ENCODE measurements at places on chromosomes 11 and 22.

DNA sequence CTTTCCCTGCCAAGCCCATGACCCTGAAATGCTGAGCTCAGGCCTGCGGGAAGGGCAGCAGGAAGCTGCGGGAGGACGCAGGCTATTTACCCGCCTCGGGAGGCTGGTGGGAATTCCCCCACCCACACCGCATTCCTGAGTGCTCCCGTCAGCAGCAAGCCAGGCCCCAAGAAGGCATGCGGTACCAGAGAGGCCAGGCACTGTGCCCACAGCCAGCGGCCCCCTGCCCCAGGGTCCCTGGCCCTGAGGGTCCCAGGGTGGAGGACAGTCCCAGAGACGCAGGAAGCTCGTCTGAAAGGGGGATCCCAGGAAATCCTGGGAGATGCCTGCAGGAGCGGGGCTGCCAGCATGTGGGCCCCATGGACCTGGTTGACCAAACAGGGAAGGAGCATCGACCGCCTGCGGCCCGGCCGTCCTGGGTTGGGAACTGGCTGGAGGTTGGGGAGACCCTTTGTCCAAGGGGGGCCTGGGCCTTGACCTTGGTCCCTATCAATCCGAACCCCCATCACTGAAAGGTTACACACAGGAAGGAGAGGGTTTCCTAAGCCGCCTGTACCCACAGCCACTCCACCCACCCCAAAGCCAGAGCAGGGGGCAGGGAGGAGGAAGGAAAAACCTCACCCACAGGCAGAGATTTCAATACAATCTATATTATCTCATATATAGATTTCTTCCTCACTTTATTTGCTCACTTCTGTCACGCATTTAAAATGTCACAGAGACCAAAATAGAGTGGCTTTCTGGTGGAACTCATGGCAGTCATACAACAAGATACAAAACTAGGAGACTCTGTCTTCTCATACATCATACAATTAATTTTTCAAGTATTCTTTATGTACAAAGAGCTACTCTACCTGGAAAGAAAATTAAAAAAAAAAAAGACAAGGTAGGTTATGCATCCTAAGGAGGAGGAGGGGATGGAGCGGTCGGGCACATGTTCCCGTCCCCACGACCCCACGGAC, 17.1 kb downstream of the MAFF start:
- no peak for DNase-seq

- no peak for DNase-seq
These were observed 1338.8 kb downstream of the BRD1 start for GRCh38 chr22:48488611-48489511.

DNA sequence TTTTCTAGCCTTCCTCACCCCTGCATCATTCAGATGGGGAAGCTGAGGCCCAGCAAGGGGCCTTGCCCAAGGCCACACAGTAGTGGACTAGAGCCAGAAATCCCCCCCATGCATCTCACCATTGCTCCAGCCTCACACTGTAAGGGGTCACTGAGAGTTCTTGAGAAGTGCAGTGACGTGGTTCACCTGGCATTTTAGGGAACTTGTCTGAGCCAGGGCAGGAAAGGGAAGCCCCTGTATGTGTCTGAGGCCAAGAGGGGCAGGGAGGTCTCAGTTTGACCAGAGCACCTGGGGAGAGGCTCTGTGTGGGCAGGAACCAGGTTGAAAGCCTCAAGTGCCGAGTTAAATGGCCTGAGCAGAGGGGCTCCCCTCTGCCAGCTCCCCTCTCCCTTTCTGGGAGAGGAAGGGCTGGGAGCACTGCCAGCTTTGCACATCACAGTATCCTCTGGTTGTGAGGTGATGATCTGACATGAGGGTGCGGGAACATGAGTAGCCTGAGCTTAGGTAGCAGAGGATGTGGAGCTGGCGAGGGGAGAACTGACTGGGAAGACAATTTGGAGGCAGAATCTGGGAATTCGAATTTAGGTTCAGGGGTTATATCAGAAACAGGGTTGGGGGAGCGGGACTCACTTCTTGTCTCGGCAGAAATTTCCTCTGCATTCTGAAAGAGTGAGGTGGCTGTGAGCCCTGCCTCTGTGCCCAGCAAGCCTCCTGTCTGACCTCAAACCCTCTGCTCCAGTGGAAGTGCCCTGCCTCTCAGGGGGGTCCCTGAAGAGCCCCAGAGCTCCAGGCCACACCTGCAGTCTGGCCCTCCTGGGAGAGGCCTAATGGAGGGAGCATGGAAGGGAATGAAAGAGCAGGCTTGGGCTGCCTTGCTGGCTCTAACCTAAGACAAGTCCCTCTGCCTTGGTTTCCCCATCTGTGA, 14.6 kb downstream of the ARHGEF17 start:
- no peak for DNase-seq

- DNase-seq, result no peak
These were observed 17.5 kb upstream of the SLC25A1 start for GRCh38 chr22:19195796-19196731.

- no peak for DNase-seq
These were observed 90.1 kb downstream of the KIF18A start for GRCh38 chr11:28017816-28018215.

- no peak for DNase-seq
These were observed 1.2 kb downstream of the DNAJC4 start for GRCh38 chr11:64231546-64231945.

DNA sequence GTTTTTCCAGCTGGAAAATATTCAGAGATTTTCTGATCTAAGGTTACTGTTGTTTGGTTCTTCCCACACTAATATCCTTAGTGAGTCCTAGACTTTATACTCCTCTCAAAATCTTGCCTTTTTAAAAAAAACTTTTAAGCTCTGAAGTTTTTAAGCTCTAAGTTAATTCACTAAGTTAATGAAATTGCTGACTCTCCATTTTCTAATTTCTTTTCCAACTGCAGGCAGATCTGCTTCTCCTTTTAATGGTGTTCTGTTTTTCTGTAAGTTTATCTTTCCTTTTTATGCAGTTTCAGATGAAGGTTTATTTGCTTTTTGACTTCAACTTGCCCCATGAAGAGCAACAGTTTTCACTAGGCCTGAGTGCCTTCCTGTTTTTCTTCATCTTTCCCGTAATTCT, 125.8 kb upstream of the ARHGAP42 start:
- DNase-seq, result no peak

DNA sequence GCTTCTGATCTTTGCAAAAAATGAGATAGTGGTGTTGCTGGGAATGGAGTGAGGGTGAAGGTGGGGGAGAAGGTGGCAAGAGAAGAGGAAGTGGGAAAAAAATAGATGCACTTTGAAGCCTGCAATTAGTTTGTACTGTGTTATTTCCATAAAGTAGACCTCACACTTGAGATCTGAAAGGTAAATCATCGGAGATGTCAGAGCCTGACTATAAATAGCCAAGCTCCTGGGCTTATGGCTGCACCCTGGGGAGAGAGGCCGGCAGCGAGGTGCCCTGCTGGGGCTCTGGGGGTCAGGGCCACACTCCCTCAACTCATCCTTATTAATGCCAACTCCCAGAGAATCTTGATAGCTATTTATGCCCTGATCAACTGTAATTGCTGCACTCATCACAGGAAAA, 134.4 kb downstream of the NXPE2 start:
- no peak for DNase-seq

GRCh38 chr11:7513234-7514098, at the start of gene PPFIBP2:
Gene PPFIBP2 (plus strand): TSS chr11:7513999. CDS start chr11:7549476, 35,477 bp downstream.
- DNase-seq, result no peak

DNA sequence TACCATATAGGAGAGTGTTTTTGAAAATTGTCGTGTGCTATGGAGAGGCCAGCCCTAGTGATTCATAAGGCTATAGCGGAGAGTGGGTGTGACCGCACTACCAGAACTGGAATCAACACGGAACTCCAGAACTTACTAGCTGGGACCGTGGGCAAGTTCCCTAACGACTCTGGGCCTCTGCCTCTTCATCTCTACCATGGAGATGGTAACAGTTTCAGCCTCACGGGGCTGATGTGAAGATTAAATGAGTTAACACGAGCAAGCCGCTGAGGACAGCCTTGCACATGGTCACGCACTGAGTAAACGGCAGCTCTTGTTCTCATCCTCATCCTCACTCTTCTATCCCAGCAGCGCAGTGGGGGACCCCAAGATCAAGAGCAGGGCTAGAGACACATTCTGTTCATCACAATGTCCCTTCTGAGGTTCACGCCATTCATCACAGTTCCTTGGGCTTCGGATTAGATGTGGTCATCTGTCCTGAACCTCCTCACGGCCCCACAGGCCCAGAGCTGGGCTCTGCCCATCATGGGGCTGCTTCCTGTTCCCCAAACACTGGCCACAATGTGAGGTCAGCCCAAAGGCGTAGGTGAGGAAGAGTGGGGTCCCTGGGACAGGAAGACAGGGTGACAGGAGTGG, 47.2 kb upstream of the CD5 start:
- no peak for DNase-seq

- no peak for DNase-seq
These were observed 133.2 kb downstream of the SLC17A6 start for GRCh38 chr11:22471385-22471784.

GRCh38 chr22:26722159-26722558, 64.8 kb downstream of the MIAT start:
- no peak for DNase-seq

GRCh38 chr11:11464555-11464954, 111.5 kb upstream of the CSNK2A3 start:
- DNase-seq, result no peak

GRCh38 chr11:8747173-8747572, 64.6 kb downstream of the RPL27A start:
- DNase-seq, result no peak

DNA sequence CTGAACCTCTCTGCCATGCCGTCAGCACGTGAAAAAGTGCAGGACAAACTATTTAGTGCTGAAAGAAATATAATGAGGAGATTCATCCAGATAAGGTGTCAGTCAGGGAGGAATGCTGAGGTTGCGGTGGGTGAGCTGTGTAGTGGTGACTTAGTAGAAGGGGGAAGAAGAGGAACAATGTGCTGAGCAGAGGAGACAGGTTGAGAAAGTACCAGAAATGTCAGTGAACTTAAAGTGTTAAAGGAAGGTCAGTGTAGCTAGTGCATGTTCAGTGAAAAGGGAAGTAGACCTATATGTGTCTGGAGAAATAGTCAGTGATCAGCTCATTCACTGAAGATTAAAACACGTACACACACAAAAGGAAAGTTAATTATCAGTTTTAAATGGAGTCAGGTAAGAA, 237.6 kb upstream of the CCDC179 start:
- no peak for DNase-seq

- DNase-seq, result peak; percentile 43
These were observed 11.2 kb downstream of the RTN4RL2 start for GRCh38 chr11:57471496-57471895.

- DNase-seq, result no peak
These were observed 328.3 kb downstream of the LARGE1 start for GRCh38 chr22:33591946-33592345.

- no peak for DNase-seq
These were observed 98.1 kb upstream of the APOA1 start for GRCh38 chr11:116935514-116935913.

- DNase-seq, result no peak
These were observed 58.8 kb downstream of the LIF start for GRCh38 chr22:30187529-30188407.

DNA sequence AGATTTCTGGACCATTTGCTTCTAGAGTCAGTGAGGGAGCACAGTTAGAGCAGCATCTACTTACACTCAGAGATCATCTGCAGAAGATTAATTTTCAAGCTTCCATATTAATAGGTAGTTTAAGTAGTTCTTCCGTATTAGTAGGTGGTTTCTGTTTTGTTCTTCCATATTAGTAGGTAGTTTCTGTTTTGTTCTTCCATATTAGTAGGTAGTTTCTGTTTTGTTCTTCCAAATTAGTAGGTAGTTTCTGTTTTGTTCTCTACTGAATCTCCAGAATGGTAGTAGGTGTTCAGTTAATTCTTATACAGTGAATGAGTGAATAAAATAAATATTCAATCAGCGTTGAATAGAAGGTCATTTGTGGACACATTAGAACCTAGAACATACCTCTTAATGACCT, 175.7 kb downstream of the TMEM135 start:
- no peak for DNase-seq

DNA sequence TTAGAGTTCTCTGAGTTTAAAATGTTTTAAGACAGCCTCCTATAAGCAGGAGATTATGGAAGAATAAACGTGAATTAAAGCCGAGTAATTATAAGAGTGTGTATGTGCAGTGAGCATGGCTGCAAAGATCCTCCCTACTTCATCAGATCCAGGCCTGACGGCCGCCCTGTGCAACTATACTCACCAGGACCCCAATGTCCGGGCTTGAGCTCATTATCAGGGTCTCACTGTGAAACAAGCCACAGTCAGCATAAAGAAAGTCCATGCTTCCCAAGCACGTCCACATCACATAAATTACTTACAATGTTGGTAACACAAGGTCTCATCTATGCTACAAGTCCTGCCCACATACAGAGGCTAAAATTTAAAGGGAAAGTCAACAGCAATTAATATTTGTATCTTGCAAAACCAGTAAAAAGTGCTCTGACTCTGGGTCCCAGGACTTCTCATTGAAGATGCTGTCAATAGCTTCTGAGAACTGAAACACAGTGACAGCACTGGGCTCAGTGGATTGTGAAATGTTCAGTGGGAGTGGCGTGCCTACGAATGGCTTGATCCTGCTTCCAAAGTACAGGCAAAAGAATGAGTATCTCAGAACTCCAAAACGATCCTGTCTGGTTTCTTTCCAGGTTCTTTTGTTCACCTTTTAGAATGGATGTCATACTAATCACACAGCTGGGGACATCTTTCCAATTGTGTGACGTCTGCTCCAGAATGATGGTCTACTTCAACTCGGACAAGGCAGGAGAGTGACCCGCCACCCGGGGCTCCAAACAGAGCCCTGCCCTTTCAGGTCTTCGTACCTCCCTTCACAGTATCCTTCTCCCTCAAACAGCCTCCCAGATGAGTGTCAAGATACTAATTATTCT, 72.1 kb upstream of the ARFGAP3 start:
- DNase-seq, result no peak

DNA sequence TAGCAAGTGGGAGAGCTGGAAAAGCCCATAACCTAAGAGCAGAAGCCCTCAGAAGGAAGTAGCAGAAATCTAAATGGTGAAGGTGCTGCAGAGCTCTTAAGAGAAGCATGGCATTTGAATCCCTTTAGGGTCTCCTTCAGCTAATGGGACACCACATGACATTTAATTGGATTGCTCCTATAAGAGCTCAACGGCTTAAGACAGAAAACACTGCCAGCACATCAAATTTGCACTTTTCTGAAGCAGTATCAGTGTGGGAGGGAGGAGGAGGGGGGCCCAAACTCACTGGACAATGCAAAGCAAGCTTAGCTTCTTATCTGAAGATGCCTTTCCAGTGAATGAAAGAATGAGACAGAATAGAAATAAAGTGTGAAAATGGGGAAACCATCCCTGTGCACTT, 287.9 kb upstream of the MTNR1B start:
- no peak for DNase-seq

DNA sequence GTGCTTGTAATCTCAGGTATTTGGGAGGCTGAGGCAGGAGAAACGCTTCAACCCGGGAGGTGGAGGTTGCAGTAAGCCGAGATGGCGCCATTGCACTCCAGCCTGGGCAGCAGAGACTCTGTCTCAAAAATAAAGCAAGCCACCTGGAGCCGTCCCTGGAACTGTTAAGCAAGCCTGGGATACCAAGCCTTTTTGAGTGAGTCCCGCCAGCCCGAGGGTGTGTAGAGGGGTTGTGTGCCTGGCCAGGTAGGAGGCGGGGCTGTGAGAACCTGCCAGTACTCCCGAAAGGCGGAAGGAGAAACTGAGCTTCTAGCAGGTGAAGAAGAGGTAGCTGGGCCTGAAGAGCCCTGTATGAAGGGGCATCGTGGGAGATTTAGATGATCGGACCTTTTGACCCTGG, 52.4 kb downstream of the TRIOBP start:
- DNase-seq, result no peak

GRCh38 chr11:116279511-116279910, 493.3 kb downstream of the BUD13 start:
- DNase-seq, result no peak

- no peak for DNase-seq
These were observed 71.0 kb downstream of the RBFOX2 start for GRCh38 chr22:35957589-35957988.
